ENCODE measurements at places on chromosomes 12 and 14.

DNA sequence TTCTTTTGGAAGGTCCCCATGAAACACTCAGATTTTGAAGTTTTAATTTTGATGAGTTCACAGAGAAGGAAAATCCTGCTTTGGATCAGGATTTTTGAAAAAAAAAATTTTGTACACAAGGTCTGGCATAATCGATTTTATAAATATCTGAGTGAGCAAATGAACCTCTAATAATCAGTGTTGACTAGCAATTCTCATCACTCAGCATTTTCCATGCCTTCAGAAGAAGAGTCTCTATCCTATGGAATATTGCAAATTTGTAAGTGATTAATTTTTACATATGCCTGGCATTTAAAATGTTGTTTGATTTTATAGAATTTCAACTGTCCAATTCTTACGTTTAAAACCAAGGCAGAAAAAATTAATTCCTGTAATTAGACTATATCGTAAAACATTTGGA, 30.5 kb upstream of the REP15 start:
- DNase-seq, result no peak

- no peak for DNase-seq
Observed at GRCh38 chr14:48275301-48275700, 599.9 kb upstream of the MDGA2 start.

GRCh38 chr14:59244581-59244980, 56.1 kb downstream of the DAAM1 start:
- DNase-seq, result no peak

GRCh38 chr14:54947230-54947629, 44.6 kb upstream of the GCH1 start:
- no peak for DNase-seq

DNA sequence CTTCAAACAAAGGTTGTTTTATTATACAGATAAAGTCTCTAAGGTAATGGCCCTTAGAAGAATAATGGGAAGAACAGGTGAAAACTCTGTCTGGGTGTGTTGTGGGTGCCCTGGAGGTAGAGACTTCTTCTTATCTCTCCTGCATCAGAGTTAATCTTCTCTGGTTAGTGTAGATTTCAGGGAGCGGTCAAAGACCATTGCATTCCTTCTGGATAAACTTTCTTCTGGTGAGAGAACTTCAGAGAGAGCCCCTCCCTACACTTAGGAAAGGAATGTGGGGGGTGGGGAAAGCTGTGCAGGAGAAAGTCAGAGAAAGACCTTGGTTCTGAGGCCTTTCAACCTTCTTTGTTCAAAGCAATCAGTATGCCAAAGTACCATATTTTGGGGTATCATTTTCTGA, 658.5 kb downstream of the DIO2 start:
- DNase-seq, result no peak

DNA sequence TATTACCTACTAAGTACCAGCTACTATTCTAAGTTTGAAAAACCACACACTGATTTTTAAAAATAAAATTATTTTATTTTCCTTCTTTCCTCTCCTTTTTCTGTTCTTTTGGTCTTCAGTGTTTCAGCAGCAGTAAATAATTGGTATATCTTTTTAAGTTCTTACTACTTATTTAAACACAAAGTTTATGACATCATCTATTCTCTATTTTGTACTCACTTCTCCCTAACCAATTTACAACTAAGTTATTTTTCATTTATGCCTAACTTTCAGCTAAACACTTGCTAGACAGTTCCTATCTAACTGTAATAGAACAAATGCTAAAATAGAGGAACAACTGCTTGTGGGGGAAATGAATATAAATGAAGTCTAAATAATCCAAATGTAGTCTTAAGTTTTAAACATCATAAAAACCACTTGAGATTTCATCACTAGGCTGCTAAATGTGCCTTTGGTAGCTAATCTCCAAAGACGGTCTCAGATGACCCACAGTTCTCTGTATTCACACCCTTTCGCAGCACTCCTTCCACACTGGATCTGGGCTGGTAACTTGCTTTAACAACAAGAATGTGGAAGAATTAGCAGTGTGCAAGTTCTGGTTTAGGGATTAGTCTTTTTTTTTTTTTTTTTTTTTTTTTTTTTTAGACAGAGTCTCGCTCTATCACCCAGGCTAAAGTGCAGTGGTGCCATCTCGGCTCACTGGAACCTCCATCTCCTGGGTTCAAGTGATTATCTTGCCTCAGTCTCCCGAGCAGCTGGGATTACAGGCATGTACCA, 41.0 kb downstream of the TFCP2 start:
- DNase-seq, result no peak

- no peak for DNase-seq
Observed at GRCh38 chr12:55675666-55676065, 32.0 kb downstream of the ITGA7 start.

- DNase-seq, result no peak
Observed at GRCh38 chr12:108063192-108063591, 65.9 kb upstream of the WSCD2 start.

- no peak for DNase-seq
Observed at GRCh38 chr14:93493054-93493453, 62.3 kb downstream of the UNC79 start.

GRCh38 chr12:28939427-28939826, 209.7 kb upstream of the FAR2 start:
- DNase-seq, result no peak

DNA sequence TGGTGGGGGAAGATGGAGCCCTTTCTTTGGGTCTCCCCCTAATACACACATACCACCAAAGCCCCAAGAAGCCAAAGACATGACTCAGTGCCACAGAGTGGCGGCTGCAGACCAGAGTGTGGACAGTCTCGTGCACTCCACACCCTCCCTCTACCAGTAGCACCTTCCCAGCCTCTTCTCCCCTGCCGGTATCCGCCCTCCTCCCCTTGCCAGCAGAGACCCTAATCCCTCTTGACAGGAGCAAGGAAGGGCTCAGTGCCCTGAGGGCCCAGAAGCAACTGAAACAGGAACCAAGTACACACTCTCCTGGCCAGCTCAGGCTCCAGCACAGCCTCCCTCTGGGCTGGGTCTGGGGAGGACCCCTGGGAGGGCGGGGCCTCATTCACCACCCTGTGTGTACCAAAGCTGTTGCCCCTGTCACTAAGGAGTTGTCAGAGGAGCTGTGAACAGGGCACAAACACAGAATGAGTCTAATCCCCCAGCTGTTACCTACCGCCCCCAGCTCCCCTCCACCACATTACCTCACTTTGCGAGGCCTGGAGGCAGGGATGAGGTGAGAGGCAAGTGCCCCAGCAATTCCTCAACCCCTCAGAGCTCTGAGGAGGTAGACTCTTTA, 8.2 kb downstream of the SPRYD3 start:
- no peak for DNase-seq

DNA sequence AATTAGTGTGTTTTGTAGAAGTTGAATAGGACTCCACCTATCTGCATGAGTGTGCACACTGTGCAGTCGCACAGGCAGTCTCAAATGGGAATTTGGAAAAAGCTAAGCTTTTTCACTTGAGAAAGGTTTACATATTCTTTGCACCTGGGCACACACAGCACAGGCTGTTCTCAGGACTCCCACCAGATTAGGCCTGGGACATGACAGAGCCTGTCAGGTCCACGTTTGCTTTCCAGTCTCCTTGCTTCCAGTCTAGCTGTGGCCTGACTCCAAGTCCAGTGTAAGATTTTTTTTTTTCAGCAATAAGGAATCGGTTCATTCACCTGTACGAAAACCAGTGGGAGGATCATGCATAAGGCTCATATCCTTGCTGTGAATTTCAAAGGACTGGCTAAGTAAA, 181.3 kb downstream of the ZFP36L1 start:
- no peak for DNase-seq

DNA sequence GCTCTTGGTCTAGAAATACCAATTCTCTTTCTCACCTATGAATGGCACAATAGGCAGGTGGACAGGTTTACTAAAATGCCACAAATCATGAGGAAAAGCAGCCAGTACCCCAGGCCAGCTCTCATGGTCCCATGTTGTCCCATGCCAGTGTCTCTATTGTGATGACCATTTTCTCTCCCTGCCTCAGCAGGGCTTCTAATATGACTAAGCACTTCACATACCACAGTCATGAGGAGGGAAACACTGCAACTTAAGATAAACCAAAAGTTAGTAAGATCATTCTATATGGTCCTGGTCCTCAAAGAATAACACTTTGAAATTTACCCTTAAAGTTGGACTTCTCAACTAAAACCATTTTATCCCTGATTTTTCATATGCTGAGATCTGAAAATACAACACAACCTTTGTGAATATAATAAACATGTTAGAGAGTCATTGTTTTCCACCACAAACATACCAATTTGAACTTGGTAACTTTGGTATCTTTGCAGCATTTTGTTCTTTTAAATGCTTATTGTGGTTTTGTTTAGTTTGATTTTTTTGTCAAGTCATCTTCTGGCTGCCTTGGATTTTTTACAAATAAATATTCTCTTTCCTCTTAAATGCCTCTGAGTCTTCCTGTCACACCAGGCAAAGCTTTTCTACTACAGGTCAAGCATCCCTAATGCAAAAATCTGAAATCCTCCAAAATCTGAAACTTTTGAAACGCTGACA, 3.6 kb downstream of the TTC5 start:
- DNase-seq, result peak; percentile 18

DNA sequence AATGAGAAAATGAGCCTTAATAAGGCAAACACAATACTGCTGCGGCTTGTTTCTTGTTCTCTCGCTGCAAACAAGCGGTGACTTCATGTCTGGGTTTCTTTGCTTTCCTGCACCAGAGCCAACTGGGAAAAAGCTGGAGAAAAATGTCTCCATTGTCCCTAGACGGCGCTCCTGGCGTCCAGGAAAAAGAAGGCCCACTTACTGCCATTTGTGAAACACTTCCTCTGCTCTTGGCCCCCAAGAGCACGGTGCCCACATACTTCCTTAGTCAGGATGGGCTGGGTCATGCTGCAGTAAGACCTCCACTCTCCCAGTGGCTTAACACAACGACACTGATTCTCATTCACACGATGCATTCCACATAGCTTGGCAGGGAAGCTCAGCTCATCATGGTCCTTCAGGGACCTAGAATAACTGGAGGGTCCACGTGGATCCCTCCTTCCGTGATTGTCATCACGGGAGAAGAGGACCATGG, 86.0 kb upstream of the BCL11B start:
- DNase-seq, result no peak

Measured in GM03348 (cell line).